A549 treated with Mapracorat at 1 μM for 4 hours (cell line): ENCODE measurements at places on chromosomes 3 and 15. TPM values are rescaled to one million over a fixed set of nuclear protein-coding genes. Genes with fewer than 3 reads are reported as not detected.

Gene ARNT2
- 14.2 to 18.2 TPM (median 17.2 TPM) in 5 replicates for total RNA-seq

Gene ADAMTS9
- 0.49 to 0.96 TPM (median 0.62 TPM) in 5 replicates for total RNA-seq

Gene FSTL1
- total RNA-seq = 47.2 to 76.1 TPM (median 62.4 TPM) in 5 replicates

Gene PLXNA1
- total RNA-seq = 22.4 to 26.7 TPM (median 25.1 TPM) in 5 replicates

Gene SLC28A1
- total RNA-seq = 0.06 TPM in 2 of 5 replicates, not detected in the others

Gene CCDC54
- not detected in 5 replicates for total RNA-seq

Gene ALAS1
- total RNA-seq = 44.1 to 50.3 TPM (median 48.7 TPM) in 5 replicates

Gene ATP8B4
- 0.57 to 1.7 TPM (median 0.90 TPM) in 5 replicates for total RNA-seq

Gene OR4M2
- not detected in 5 replicates for total RNA-seq

Gene ANKRD63
- total RNA-seq = 0.15 to 0.40 TPM (median 0.32 TPM) in 4 of 5 replicates, not detected in the other

Gene IMPG2
- total RNA-seq = 0.01 to 0.02 TPM (median 0.02 TPM) in 3 of 5 replicates, not detected in the others

Gene SNX22
- 0.53 to 0.97 TPM (median 0.81 TPM) in 5 replicates for total RNA-seq

Gene WHAMM
- total RNA-seq = 6.7 to 7.4 TPM (median 6.8 TPM) in 5 replicates

Gene GABPB1
- 26.9 to 36.8 TPM (median 32.3 TPM) in 5 replicates for total RNA-seq

Gene XCR1
- not detected in 5 replicates for total RNA-seq

Gene CORO2B
- 3.0 to 4.1 TPM (median 3.2 TPM) in 5 replicates for total RNA-seq

Gene ARPP21
- total RNA-seq = 0.05 to 0.32 TPM (median 0.13 TPM) in 3 of 5 replicates, not detected in the others

Gene AQP9
- total RNA-seq = 0.05 to 0.06 TPM in 2 of 5 replicates, not detected in the others

Gene UBAP1L
- 0.55 to 2.0 TPM (median 0.74 TPM) in 5 replicates for total RNA-seq

Gene GABRR3
- total RNA-seq = not detected in 5 replicates

Gene UROC1
- total RNA-seq = not detected in 5 replicates

Gene CHRNB4
- 0.87 to 1.6 TPM (median 1.1 TPM) in 5 replicates for total RNA-seq
